Right cardiac atrium (tissue), 5 donors: ENCODE measurements at places on chromosomes 4 and X. TPM values are rescaled to one million over a fixed set of nuclear protein-coding genes. Genes with fewer than 3 reads are reported as not detected.

TMEM35A gene
- 0.66 TPM for polyA plus RNA-seq

YY2 gene
- polyA plus RNA-seq = 0.57 TPM

SLC10A7 gene
- 1.8 TPM for polyA plus RNA-seq

FGFR3 gene
- polyA plus RNA-seq = 4.5 TPM

UBE2D3 gene
- 157 TPM for polyA plus RNA-seq

SMARCA1 gene
- 20.0 TPM for polyA plus RNA-seq

KIT gene
- polyA plus RNA-seq = 0.18 TPM

TMEM131L gene
- 4.6 TPM for polyA plus RNA-seq

NIPAL1 gene
- polyA plus RNA-seq = 0.20 TPM

KLF8 gene
- 5.2 TPM for polyA plus RNA-seq

SLITRK4 gene
- 0.38 TPM for polyA plus RNA-seq

NWD2 gene
- 0.07 TPM for polyA plus RNA-seq

VCX2 gene
- polyA plus RNA-seq = not detected

MXRA5 gene
- polyA plus RNA-seq = 0.34 TPM

AMBN gene
- not detected for polyA plus RNA-seq

PDGFRA gene
- 15.1 TPM for polyA plus RNA-seq

NMU gene
- not detected for polyA plus RNA-seq
